ENCODE measurements at places on chromosomes 13 and 19.
A peak's percentile ranks its signal among the peaks of the same experiment; 100 is the strongest.

DNA sequence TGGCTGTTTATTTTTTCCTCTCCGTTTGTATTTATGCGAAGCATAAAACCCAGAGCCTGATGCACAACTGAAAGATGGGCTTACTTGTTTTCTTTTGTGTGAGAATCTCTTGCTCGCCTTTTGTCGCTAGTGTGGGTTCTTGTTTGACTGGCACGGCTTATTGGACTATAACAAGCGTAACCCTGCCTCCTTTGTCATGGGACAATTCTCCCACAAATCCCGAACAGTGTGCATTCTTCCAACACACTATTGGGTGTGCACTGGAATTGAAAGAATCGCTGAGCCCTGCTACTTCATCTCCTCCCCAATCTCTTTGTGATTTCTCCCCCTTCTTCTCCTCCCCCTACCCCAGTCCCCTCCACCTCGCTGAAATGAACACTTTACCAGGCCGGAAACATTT is 110.8 kb downstream of the ZIC5 start:
- no peak for DNase-seq

- DNase-seq: no peak
These were observed 614.4 kb upstream of the PCDH9 start for GRCh38 chr13:67844574-67844973.

- DNase-seq: no peak
These were observed 189.1 kb downstream of the FGF14 start for GRCh38 chr13:102212729-102213128.

GRCh38 chr19:4803736-4804695 is 12.5 kb downstream of the FEM1A start:
- DNase-seq: peak; percentile 66

GRCh38 chr19:1251330-1252220 is 3.2 kb downstream of the MIDN start:
- DNase-seq: no peak

DNA sequence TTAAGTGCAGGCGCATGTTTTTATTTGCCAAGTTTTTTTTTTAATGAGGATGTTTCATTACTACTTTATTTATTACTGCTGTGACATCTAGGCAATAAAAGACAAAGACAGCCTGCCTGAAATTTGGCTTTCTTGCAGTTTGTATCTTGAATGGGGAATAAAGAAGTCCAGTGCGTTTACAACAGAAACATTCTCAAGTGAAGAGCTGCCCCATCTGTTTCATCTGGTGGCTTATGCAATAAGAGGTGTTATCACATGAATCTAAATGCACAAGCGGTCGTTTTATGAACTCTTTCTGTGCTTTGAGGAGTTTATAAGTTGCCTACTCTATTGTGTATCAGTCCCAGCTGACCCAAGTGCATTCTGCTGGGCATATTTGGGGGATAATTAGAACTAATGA is 12.6 kb upstream of the MAB21L1 start:
- no peak for DNase-seq

DNA sequence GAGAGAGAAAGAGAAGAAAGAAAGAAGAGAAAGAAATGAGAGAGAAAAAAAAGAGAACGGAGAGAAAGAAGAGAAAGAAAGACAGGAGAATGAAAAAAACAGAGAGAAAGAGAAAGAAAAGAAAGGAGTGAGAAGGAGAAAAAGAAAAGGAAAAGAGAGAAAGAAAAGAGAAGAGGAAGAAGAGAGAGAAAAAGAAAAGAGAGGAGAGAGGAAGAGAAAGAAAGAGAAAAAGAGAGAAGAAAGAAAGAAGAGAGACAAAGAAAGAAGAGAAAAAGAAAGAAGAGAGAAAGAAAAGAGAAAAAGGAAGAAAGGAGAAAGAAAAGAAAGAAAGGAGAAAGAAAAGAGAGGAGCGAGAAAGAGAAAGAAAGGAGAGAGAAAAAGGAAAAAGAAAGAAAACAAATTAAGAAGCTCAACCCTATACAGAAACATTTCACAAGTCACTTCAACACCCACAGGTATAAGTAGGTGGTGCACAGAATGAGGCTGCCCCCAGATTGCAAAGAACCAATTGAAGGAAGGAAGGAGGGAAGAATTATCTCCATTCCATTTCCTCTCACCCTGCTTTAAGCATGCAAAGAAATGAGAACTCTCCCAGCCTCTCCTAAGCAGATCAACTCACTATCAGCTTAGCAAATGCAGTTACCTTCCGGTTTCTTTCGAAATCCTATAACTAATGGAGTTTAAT is 98.8 kb upstream of the CACNA1A start:
- DNase-seq: no peak

DNA sequence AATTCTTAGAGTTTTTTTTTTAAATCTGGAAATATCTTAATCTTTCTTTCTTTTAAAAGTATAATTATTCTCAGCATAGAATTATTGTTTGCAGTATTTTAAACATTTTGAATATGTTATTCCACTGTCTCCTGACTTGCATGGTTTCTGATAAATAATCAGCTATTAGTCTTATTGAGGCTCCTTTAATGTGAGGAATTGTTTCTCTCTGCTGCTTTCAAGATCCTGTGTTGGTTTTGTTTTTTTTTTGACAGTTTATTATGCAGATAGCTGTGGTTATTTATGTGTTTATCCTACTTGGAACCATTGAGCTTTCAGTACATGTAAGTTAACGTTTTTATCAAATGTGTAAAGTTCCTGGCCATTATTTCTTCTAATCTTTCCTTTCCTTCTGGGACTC is 477.9 kb upstream of the HTR2A start:
- DNase-seq: no peak

DNA sequence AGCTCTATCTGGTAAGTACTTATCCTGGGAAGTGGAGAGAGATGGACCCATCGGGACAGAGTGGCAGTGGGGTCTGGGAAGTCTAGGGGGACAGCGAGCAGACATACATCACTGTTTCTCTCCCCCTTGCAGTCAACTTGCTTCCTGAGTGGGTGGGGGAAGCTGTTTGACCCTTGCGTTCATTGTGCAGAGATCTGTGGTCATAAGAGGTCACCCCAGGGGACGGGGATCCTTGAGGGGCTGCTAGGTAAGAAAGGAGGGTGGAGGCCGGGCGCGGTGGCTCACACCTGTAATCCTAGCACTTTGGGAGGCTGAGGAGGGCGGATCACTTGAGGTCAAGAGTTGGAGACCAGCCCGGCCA is 474 bp downstream of the ARHGEF18 start:
- no peak for DNase-seq

GRCh38 chr13:48093588-48093987 is 1.3 kb downstream of the MED4 start:
- no peak for DNase-seq

DNA sequence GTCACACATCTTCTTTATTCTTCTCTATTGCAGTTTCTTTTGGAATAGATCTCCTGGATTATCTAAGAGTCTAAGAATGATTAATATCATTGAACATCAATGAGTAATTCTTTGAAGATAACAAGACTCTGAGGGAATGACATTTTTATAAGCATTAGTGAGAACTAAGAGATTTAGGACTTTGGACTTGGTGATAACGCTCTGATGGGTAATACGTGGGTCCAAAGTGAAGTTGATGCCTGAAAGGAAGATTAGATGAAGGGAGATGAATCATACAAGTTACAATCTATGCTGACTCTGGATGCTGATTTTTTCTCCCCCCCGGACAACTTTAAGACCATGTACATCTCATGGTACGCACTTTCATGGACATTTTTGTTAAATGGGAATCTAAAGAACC is 364.5 kb downstream of the GPC5 start:
- no peak for DNase-seq

GRCh38 chr19:46631481-46631880 is 4.5 kb downstream of the GNG8 start:
- DNase-seq: no peak

GRCh38 chr13:48162217-48162616 is 67.3 kb upstream of the MED4 start:
- DNase-seq: no peak

- no peak for DNase-seq
These were observed 732.3 kb upstream of the MIR17HG start for GRCh38 chr13:90615236-90615635.

- DNase-seq: no peak
These were observed 63.9 kb downstream of the GPC6 start for GRCh38 chr13:93290503-93290902.

DNA sequence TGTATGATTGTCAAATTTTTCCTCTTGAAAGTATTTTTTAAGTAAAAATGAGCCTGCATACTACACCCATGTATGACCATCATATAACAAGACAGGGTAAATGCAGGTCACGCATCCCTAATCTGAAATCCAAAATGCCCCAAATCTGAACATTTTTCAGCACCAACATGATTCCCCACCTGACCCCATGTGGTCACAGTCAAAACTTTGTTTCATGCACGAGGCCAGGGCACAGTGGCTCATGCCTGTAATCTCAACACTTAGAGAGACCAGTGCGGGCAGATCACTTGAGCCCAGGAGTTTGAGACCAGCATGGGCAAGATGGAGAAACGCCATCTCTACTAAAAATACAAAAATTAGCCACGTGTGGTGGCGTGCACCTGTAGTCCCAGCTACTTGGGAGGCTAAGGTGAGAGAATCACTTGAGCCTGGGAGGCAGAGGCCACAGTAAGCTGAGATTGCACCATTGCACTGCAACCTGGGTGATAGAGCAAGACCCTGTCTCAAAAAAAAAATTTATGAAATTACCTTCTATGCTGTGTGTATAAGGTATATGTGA is 63.7 kb upstream of the NPAS1 start:
- DNase-seq: no peak

GRCh38 chr13:86882107-86882506 is 789.1 kb upstream of the SLITRK5 start:
- no peak for DNase-seq

DNA sequence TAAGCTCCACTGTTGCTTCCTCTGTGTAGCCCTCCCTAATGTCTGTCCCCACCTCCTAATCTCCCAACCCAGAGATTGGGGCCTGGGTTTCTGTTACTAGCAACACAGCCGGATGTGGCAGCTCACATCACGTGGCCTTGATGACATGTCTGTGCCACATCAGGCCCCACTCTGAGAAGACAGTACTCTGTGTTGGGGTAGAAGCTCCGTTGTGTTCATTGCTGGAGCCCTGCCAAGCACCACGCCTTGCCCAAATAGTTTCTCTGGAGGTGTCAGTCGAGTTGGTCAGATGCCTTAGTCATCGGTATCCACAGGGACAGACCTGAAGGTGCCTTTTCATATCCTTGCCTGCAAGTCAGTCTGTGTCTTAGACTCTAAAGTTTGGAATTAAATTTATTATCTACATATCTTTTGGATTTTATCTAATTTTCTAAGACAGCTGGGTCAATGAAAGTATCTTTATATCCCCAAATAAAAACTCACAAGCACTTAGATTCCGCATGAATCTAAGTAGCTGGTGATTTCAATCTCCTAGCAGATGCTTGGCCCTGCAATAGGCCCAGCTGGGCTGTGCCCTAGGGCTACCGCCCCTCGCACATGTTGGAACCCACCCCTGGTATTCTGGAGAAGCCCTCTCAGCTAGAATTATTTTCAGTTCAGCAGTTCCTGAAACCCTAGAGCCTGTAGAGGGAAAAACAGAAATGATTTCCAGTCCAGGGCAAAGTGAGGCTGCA is 204.0 kb upstream of the TSHZ3 start:
- no peak for DNase-seq

- DNase-seq: no peak
These were observed 359.7 kb downstream of the IRS2 start for GRCh38 chr13:109426690-109426990.

- no peak for DNase-seq
These were observed 199.6 kb downstream of the KLF5 start for GRCh38 chr13:73258406-73258805.

GRCh38 chr13:52454459-52454819 is 839 bp upstream of the CKAP2 start:
- DNase-seq: no peak

DNA sequence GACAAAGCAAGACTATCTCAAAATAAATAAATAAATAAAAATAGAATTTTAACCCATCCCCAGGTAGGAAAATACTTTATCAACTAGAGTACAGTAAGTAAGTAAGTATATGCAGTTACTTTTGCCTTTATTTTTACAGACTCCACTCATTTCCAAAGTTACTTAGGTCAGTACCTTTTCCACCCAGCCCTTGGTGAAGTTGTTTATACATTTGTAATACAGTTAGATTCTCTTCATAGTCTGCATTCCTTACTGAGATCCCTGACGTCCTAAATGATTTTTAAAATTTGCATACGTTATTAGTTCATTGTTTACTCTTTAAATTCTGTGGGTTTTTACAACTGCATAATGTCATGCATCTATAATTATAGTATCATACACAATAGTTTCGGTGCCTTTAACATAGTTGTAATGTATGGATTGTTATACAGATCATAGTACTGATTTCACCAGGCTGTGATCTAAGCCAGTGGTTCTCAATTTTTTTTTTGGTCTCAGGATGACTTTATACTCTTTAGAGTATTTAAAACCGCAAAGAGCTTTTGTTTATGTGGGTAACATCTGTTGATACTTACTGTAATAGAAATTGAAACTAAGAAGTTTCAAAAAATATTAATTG is 10.4 kb downstream of the SETDB2 start:
- no peak for DNase-seq

DNA sequence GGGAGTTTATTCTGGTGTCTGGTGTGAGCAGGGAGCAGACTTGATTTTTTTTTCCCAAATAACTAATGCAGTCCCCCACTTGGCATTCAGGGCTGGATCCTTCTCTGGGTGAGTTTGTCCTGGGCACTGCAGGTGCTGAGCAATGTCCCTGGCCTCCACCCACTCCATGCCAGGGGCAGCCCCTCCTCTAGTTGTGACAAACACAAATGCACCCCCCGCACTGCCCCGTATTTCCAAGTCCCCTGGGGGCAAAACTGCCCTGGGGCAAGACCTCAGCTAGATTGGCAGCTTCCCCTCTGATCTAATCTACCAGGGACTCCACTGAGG is 6.4 kb downstream of the MOB3A start:
- no peak for DNase-seq

GRCh38 chr13:19089315-19089714 is 92.3 kb downstream of the TUBA3C start:
- no peak for DNase-seq

GRCh38 chr13:104466016-104466415 is 1399.8 kb upstream of the SLC10A2 start:
- DNase-seq: no peak

DNA sequence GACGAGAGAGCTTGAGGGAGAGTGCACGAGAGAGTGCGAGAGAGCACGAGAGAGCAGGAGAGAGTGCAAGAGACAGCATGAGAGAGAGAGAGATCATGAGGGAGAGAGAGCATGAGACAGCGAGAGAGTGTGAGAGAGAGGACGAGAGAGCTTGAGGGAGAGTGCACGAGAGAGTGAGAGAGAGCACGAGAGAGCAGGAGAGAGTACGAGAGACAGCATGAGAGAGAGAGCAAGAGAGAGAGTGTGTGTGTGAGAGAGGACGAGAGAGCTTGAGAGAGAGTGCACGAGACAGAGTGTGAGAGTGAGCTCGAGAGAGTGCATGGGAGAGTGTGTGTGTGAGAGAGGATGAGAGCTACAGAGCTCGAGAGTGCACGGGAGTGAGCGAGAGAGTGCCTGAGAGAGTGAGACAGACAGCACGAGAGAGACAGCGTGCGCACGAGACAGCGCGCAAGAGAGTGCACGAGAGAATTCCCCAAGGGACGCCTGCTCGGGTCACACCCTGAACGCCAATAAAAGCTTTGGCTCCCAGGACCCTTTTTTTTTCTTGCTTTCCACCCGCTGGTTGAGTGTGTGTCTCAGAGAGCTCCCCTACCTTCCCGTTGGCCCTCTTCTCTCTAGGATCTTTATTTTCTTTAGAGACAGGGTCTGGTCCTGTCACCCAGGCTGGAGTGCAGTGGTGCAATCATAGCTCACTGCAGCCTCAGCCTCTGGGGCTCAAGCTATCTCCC is 3.7 kb downstream of the CD70 start:
- no peak for DNase-seq

Data from GM12891 (cell line).